ENCODE measurements at places on chromosomes 13 and 19.

DNA sequence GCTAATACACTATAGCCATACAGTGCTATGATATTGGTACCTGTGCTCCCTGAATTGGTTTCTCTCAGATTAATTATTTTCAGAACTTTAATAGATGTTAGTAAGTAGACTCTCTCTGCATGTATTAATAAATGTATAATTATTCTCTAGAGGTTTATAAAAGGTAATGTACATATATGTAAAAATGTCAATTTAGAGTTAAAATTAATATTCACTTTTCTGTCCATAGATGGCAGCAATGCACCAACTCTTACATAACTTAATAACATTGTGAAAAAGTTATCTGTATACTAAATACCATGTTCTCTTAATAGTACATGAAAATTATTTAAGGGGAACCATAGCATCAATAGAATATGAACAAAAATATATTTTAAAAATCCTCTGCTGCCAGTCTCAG lies 515.0 kb upstream of the KLHL1 start:
- DNase-seq, result no peak

GRCh38 chr19:4516939-4517300 lies 1.4 kb downstream of the PLIN4 start:
- peak; percentile 73 for DNase-seq

DNA sequence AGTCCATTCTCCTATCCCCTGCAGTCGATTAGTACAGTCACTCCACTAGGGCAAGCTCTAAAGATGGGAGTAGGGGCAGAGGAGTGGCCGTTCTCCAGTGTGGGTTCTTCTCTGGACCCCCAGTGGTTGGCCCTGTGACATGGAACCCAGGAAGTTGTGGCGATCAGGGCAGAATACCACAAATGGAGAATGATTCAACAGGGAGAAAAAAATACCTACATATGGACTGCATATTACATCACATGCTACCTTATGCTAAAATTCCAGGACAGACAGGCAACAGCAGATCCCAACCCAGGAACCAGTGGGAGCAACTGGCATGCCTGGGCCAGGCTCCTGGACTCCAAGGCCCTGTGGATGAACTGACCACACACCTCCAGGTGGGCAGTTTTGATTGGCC lies 20.4 kb downstream of the POU2F2 start:
- no peak for DNase-seq

- DNase-seq, result no peak
These were observed 178.9 kb downstream of the UGGT2 start for GRCh38 chr13:95874286-95874685.

DNA sequence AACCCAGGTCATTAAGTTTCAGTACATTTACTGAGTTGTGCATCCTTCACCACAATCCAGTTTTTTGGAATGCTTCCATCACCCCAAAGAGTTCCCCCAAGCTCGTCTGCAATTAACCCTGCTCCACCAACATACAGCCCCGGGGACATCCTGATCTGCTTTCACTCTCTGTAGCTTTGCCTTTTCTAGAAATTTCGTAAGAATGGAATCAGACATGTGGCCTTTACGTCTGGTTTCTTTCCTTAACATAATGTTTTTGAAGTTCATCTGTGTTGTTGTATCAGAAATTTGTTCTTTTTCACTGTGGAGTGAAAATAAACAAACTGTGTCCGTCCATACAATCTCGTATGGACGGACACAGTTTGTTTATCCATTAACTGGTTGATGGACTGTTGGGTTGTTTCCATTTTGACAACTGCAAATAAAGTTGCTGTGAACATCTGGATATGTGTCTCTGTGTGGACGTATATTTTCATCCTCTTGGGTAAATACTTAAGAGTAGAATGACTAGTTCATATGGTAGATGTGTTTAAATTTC lies 2.9 kb downstream of the KLHL26 start:
- DNase-seq, result no peak

DNA sequence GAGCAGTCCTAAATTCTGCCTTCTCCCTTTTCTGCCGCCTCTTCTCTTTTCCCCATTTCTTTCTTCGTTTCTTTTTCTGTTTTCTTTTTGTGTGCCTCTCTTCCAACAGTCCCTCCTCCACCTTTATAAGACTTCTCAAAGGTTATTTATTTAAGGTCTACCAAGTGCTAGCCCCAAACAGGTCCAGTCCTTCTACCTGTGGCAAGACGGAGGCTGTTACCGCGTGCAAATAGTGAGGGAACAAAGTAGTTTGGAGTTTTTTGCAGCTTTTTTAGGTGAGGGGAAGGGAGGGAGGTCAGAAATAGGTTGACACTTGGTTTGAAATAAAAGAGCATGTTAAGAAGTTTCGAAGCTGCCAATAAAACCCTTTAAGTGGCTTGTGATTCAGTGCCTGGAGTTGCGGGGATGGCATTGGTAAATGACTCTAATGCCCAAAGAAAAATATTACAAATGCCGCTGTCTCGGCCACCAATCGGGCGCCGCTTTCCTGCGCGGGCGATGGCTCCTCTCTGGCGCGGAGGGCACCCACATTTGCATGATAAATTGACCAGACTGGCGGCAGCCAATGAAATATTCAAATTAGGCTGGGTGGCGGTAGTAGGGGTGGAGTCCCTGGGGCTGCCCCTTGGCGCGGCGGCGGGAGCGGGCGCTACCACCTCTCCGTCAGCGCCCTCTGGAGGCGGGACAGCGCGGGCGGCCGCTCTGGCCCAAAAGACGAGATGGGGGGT lies 7.5 kb upstream of the TSHZ3 start:
- DNase-seq, result no peak

GRCh38 chr19:6725513-6726231 lies 5.2 kb upstream of the C3 start:
- DNase-seq, result no peak

DNA sequence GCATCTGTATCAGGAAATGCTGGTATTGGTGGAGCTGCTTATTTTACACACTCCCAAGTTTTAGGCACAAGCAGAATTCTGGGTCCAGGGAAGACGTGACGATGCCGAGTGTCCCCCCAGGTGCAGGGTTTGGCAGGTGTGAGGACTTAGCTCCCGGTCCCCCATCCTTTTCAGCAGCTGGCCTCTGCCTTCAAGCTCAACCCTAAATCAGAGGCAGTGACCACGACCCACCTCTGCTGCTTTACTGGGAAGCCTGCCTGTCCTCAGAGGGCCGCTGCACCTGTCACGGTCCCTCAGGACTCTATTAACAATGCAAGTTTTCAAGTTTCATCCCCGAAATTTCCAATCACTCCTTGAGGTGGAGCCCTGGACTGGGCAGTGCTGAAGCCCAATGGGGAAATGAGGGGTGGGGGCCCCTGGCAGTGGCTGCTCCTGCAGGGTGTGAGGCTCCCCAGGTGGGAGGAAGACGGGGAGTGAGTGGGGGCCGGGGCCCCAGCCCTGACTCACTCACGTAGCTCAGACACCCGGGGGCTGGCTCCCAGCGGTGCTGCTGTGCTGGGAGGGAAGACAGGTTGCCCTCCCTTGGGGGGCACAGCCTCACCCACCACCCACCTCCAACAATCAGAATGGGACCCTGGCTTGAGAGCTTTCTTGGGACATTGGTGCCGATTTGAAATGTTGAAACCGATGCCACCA lies 92.6 kb upstream of the MCF2L start:
- DNase-seq, result no peak

DNA sequence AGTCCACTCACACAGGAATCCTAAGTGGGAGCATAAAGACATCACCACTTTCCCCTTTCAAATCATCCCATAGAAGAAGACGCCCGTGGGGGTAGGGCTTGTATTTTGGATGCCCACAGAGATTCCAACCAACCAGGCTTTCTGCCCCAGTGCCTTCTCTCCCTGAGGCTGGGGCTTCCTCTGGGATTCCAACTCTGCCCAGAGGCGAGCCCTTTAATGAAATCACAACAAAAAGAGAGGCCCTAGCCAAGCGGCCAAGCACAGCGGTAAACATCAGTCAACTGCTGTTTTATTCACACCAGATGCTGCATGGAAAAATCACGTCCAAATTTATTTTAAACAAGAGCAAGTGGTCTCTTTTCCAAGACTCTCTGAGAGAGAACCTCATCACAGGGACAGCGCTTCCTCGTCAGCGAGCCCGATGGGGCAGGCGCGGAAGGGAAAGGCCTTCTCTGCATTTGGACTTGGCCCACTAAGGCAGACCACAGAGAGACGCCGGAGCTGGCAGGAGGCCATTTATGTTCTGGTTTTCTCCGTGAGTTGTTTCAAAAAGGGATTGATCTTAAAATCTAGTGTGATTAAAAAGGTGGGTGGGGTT lies 31.5 kb downstream of the ADPRHL1 start:
- DNase-seq, result peak; percentile 71

- DNase-seq, result no peak
These were observed 158.6 kb downstream of the KATNAL1 start for GRCh38 chr13:30148786-30149185.

DNA sequence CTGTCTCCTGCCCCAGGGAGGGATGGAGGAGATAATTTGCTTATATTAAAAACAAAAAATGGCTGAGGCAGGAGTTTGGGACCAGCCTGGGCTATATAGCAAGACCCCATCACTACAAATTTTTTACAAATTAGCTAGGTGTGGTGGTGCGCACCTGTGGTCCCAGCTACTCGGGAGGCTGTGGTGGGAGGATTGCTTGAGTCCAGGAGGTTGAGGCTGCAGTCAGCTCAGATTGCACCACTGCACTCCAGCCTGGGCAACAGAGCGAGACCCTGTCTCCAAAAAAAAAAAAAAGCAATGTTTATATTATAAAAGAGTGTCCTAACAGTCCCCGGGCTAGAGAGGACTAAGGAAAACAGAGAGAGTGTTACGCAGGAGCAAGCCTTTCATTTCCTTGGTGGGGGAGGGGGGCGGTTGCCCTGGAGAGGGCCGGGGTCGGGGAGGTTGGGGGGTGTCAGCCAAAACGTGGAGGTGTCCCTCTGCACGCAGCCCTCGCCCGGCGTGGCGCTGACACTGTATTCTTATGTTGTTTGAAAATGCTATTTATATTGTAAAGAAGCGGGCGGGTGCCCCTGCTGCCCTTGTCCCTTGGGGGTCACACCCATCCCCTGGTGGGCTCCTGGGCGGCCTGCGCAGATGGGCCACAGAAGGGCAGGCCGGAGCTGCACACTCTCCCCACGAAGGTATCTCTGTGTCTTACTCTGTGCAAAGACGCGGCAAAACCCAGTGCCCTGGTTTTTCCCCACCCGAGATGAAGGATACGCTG lies 184.0 kb downstream of the KDM4B start:
- DNase-seq, result no peak

DNA sequence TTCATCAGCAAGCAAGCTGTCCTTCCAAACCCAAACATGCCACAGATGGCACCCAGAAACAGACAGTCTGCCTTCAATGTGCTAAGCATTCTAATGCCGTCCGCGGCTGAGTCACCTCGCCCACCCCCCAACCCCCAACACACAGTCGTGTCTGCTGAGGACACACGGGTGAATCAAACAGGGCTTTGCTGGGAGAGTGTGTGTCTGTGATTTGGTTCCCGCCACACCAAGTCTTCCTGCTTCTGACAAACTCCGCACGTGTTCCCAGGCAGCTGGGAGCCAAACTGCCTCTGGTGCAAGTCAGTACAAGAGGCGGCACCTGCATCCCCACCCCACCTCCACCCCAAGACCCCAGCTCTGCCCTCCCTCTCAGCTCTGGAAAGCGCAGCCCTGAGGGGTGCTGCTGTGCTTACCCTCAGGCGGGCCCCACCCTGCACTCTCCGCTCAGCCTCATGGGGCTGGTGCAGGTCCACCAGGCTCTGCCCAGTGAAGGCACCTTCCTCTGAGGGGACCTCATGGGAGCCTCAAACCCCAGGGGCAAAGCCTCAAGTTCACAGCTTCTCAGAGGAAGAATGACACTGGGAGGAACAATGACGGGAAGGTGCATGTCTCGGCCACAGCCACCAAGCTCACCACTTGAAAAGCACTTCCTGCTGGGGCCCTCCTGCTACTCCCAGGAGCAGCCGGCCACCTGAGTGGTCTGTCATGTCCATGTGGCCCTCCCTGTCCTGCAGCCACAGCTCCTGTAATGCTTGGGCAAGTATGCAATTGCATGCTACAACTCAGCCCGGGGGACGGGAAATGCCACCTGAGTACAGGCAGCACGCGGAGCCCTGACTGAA lies 15.0 kb upstream of the SLC35E1 start:
- DNase-seq, result no peak

DNA sequence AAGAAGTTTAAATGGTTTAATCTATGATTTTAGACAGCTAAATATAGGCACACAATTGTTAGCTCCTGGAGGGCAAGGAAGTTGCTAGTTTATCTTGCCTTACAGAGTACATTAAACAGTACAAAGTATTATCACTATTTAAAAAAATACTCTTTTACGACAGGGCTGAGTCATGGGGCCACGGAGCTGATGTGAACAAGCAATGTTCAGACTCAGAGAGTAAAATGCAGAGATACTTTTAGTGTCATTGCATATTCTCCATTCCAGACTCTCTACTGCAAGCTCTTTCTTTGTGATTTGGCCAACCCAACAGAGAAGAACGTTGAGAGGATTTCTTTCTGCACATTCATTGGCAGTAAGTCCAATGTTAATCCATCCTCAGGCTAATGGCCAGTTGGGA lies 352.4 kb downstream of the SPRY2 start:
- no peak for DNase-seq

DNA sequence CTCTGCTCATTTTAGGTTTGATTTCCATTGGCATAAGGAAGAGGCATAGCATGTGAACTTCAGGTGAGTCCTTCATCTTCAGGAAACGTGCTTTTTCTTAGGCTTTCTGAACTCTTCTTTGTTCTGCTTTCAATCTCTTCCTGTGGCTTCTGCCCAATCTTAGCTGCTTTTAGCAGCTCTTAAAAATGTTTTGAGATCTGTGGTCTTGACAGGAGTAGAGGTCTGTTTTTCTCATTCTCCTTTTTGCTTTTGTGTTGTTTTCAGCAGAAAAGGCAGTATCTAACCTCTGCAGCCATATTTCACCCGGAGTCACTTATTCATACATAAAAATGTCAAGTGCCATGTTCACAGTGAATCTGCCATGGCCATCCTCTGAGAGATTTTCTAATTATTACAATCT lies 120.3 kb downstream of the LIG4 start:
- no peak for DNase-seq

GRCh38 chr13:83819611-83820010 lies 62.7 kb downstream of the SLITRK1 start:
- no peak for DNase-seq

GRCh38 chr19:47309608-47310007 lies at the start of gene C5AR1:
Gene C5AR1 (plus strand): TSS chr19:47309861. CDS start chr19:47309896, 35 bp downstream.
- no peak for DNase-seq

GRCh38 chr19:15506074-15506571 lies 2.2 kb upstream of the CYP4F22 start:
- DNase-seq, result no peak

- DNase-seq, result no peak
These were observed 21.0 kb downstream of the EPSTI1 start for GRCh38 chr13:42970824-42971690.

- DNase-seq, result peak; percentile 67
These were observed 25.4 kb upstream of the GPR12 start for GRCh38 chr13:26785838-26786630.

DNA sequence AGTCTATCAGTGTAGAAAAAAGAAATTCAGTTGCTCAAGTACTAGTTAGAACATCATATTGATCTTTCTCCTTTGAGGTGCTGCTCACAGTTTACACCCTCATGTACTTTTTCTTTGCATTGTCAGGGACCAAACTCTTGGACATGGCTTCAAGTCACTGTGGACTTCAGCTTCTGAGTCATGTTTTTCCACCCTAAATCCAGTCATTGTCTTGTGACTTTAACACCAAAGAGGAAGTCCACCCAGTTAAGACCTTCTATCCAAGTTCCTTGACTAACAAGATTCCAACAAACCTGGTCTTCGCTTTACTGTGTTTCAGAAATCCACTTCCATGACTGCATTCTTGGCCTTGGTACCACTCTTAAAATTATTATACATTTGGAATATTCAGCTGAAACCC lies 206.7 kb upstream of the ARGLU1 start:
- no peak for DNase-seq

- no peak for DNase-seq
These were observed 11.5 kb downstream of the CCDC124 start for GRCh38 chr19:17944301-17944700.

GRCh38 chr19:54883228-54883627 lies 9.2 kb downstream of the FCAR start:
- DNase-seq, result no peak
